AG10803 (cell line): ENCODE measurements at places on chromosomes 7 and 10.

GRCh38 chr7:18306696-18307095, 188.9 kb upstream of the HDAC9 start:
- DNase-seq: no peak

DNA sequence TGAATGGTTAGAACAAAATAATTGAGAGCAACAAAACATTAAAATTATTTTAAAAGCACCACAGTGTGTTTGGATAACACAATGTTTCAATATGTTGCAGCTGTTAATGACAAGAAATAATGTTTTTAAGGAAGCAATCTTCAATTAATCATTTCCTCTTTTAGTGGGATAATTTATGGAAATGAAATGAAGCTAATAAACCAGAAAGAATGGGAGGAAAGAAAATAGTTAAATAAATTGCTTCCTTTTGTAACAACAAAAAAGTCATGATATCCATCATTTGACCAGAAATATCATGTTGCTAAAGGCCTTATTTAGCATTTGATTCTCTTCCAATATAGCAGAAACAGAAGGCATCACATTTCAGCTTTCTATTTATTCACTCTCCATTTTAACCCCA, 224.5 kb downstream of the SEMA3A start:
- no peak for DNase-seq

GRCh38 chr7:156735851-156736250, 95.3 kb downstream of the RNF32 start:
- no peak for DNase-seq

DNA sequence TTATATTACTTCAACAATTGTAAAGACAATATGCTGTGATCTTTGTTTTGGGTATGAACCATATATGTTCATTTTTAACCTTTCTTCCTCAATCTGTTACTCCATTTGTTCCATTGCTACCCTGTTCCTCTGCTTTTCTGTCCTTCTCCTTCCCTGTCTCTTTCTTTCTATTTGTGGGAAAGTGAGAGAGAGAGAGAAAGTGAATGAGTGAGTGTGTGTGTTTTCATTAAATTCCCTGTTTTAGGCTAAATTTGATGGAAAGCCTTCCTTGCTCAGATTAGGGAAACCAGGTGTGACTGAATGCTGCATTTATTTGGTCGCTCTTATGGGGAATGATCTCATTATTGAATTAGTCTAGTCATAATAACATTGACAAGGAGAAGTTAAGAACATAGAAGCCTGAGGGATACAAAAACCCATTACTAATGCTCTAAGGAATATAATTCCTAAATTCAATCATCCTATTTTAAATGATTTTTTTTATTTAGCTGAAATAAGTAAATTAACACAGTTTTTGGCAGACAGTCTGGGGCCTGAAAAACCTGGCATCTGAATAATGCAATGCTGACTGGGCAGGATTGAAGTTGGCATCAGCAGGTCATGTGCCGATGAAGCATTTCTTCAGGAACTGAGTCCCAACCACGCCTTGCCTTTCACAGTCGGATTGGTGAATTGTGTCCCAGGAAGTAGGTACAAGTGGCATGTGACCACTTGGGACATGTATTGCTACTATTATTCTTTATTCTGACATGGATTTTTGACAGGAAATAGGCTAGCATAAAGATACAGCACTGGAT, 117.6 kb upstream of the LRGUK start:
- DNase-seq: no peak

DNA sequence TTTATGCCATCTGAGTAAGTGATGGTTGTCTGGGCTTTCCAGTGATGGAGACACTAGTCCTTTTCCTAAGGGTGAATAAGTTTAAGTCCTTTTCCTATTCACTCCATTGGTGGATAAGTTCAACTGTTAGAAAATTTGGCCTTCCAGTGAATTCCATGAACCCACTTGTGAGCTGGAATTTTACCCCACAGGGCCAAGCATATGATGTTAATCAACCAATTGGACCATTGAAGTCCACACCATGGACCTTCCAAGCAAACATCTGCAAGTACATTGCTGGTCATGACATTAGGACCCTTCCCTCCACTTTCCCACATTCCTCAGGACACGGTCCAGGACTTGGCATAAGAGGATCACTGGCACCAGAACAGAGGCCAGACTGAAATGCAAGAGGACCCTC, 381.4 kb downstream of the RPS24 start:
- peak; percentile 30 for DNase-seq

GRCh38 chr10:124049484-124049883, 43.9 kb downstream of the CHST15 start:
- DNase-seq: no peak

DNA sequence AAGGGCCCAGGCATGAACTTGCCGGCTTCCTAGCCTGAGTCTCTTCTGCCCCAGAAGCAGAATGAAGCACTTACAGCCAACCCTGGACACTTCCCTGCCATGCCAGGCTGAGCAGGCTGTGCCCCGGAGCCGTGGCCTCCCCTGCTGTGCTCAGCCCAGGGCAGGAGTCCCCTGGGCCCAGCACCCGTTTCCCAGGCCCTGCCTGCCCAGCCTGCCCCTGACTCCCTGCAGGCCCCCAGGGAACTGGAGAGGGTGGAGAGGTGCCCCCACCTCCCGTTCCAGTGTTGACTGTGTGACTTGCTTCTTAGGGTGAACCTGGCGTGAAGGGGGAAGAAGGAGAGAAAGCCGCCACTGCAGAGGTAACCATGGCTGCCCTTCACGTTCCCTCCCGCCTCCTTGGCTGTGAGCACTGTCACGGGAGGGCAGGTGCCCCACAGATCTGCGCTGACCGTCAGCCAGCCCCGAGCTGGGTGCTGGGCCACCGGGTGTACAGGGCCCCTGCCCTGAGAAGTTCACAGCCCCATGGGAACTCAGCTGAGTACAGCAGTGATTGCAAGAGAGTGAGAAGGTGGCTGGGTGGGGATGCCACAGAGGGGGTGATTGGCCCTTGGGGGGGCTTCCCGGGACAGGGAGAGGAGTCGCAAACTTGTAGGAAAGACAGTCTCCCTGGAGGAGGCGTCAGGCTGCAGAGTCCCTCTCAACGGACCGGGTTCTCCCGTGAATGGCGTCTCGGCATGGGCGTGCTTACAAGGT, 75.9 kb downstream of the MYL10 start:
- DNase-seq: no peak

GRCh38 chr10:51137756-51138529, 63.7 kb downstream of the PRKG1 start:
- DNase-seq: peak; percentile 90

- peak; percentile 21 for DNase-seq
These were observed 275.8 kb upstream of the LYZL1 start for GRCh38 chr10:29012926-29013554.

DNA sequence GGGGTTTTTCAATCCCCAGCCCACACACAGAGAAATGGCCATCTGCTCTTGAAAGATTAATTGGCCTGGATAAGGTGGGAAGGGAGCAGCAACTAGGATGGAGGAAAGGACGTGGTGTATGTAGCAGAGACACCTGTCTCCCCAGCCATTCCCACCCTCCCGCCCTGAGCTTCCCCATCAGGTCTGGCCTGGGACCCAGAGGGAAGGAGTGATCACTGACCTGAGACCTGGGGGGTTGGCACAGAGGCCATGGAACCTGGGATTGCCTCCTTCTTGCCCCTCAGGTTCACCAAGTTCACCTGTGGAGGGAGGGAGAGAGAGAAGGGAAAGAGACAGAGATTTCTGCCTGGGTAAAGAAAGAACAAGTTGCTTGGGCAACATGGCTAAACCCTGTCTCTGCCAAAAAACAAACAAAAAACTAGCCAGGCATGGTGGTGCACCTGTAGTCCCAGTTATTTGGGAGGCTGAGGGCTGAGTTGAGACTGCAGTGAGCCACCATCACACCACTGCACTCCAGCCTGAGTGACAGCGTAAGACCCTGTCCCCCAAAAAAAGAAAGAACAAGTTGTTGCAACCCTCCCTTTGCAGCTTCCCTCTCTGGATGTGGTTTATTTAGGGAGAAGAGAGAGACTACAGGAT, 11.3 kb upstream of the TRPV6 start:
- no peak for DNase-seq

DNA sequence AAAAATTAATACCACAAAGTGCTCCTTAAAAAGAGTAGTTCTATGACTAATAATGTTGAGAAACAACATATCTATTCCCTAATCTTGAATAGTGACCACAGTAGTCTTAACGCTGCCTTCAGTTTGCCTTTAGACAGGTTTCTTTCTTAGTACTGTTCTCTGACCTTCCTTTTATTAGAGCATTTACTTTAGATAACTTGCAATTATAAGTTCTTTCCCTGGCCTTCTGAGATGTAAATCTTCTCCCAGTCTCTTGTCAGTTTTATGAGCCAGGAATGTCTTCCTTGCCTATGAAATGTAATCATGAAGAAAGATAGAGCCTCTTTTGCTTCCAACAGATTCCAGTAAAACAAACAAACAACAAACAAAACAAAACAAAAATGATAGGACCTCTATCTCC, 1119.8 kb upstream of the LRRTM3 start:
- no peak for DNase-seq

GRCh38 chr7:146874722-146875121, 758.1 kb downstream of the CNTNAP2 start:
- no peak for DNase-seq
